ENCODE measurements at places on chromosomes 4 and X. TPM values are rescaled to one million over a fixed set of nuclear protein-coding genes. Genes with fewer than 3 reads are reported as not detected.

DNA sequence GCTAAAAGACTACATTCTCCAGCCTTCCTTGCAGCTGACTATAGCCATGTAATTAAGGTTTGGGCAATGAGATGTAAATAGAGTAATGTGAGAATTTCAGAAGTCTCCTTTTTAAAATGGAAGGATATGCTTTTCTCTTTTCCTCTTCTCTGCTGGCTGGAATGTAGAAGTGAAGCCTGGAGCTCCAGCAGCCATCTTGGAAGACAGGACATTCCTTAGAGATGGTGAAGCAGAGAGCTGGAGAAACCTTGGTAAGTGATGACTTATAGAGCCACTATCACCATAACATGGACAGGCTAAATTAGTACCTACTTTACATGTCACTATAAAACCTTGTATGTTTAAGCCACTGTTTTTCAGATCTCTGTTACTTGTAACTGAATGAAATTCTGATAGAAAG, 48.0 kb downstream of the RASL11B start:
- no peak overlapping the region for H3K27ac ChIP-seq
- H3K36me3 ChIP-seq, result no peaks in the 10 kb centered on the region
- no peaks in the 10 kb centered on the region for H3K4me1 ChIP-seq
- no peak for DNase-seq
- H3K4me3 ChIP-seq, result no peak overlapping the region

The EPGN gene
- polyA plus RNA-seq, result not detected

DNA sequence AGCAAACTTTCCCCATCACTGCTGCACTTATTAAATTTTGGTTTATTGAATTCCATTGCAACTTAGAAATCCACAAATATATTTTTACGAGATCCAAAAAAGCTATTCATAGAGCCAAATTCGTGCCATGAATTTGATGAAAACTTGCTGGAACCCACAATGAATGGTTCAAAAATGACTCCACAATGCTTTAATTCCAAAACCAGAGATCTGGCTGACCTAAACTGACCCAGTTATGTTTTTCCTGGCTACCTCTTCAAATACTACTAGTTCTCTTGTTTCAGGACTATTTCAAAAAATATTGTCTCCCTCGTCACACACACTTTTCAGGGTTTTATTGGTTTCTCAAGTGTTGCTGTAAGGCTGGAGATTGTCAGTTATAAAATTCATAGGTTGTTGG, 474.8 kb downstream of the PDGFC start:
- H3K4me1 ChIP-seq, result no peaks in the 10 kb centered on the region
- H3K4me3 ChIP-seq, result no peak overlapping the region
- no peak for DNase-seq

DNA sequence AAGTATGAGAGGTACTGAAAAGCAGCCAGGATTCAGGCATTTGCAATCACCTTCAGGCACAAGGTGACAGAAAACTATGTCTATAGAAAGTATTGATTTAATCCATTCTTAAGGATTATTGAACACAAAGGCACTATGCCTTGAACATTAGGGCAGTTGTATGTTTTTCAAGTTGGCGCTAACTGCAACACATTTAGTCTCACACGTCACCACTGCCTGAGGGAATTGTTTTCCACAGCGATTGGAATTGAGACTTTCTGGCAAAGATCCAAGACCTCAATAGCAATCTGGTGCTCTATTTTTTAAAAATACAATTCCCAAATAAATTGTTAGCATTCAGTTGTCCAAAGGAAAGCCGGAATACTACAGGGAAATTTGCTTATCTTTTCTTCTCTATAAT, 52.7 kb upstream of the FTHL17 start:
- no peaks in the 10 kb centered on the region for H3K4me1 ChIP-seq
- no peak overlapping the region for H3K27ac ChIP-seq
- no peak overlapping the region for H3K4me3 ChIP-seq
- H3K36me3 ChIP-seq, result no peaks in the 10 kb centered on the region

The RBMXL3 gene
- polyA plus RNA-seq, result not detected

DNA sequence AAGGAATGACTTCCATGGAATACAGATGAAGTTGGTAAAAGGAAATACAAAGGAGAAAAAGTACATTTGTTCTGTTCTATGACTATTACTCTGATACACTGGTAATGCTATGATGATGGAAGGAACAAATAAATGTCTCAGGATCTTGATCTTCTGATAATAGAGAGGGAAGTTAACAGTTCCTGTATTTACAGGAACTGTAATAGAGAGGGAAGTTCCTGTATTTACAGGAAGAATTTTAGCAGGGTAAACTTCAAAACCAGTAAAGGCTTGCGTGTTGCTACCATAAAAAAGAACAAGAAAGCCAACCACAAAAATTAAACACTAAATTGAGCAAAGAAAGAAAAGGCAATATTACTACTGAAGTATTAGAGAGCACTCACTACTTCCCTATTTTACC, 91.7 kb upstream of the HPGD start:
- H3K4me1 ChIP-seq, result peaks cover 33% of the 10 kb centered on the region
- H3K36me3 ChIP-seq, result no peaks in the 10 kb centered on the region
- H3K27ac ChIP-seq, result peak overlapping the region; percentile 71
- no peaks in the 10 kb centered on the region for H3K27me3 ChIP-seq
- DNase-seq, result peak; percentile 59

The BANK1 gene
- 2.6 TPM for polyA plus RNA-seq

The CLDN2 gene
- not detected for polyA plus RNA-seq

DNA sequence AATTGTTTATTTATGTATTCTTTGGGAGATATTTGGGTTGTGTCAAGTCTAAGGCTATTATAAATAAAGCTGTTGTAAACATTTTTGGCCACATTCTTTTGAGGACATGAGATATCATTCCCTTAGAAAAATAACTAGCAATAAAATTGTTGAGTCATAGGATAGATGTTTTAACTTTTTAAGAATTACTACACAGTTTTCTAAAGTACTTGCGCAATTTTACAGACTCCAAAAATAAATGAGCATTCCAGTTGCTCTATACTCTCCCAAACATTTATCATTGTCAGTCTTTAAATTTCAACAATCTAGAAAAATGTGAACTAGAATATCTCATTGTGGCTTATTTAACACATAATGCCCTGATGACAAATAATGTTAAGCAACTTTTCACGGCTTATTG, 189.1 kb upstream of the ADGRL3 start:
- no peaks in the 10 kb centered on the region for H3K27me3 ChIP-seq
- no peak for DNase-seq

The MAP7D2 gene
- not detected for polyA plus RNA-seq

GRCh38 chrX:42442745-42443144, 335.2 kb downstream of the PPP1R2C start:
- H3K4me1 ChIP-seq, result no peaks in the 10 kb centered on the region
- H3K4me3 ChIP-seq, result no peak overlapping the region
- H3K27me3 ChIP-seq, result no peaks in the 10 kb centered on the region
- no peaks in the 10 kb centered on the region for H3K36me3 ChIP-seq

- H3K4me1 ChIP-seq, result no peaks in the 10 kb centered on the region
- no peak overlapping the region for H3K4me3 ChIP-seq
These were observed 236.2 kb downstream of the FRAS1 start for GRCh38 chr4:78293348-78293747.

- no peak for DNase-seq
- H3K27ac ChIP-seq, result no peak overlapping the region
- no peaks in the 10 kb centered on the region for H3K27me3 ChIP-seq
- H3K4me3 ChIP-seq, result no peak overlapping the region
- H3K36me3 ChIP-seq, result no peaks in the 10 kb centered on the region
These were observed 2.7 kb downstream of the CLRN2 start for GRCh38 chr4:17517664-17518063.

DNA sequence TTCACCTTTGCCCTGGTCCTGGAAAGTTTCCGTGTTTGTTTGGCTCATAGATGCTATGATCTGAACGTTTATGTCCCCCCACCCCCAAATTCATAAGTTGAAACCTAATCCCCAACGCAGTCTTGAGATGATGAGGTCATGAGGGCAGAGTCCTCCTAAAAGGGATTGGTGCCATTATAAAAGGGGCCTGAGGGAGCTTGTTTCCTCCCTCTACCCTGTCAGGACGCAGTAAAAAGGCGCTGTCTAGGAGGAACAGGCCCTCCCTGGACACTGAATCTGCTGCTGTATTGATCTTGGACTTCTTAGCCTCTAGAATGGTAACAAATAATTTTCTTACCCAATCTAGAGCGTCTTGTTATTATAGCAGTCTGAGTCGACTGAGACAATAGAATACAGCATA, 2190.6 kb upstream of the TENM3 start:
- peaks cover 32% of the 10 kb centered on the region for H3K27me3 ChIP-seq
- no peaks in the 10 kb centered on the region for H3K36me3 ChIP-seq
- H3K4me3 ChIP-seq, result no peak overlapping the region
- DNase-seq, result no peak
- peaks cover under 1% of the 10 kb centered on the region for H3K4me1 ChIP-seq

DNA sequence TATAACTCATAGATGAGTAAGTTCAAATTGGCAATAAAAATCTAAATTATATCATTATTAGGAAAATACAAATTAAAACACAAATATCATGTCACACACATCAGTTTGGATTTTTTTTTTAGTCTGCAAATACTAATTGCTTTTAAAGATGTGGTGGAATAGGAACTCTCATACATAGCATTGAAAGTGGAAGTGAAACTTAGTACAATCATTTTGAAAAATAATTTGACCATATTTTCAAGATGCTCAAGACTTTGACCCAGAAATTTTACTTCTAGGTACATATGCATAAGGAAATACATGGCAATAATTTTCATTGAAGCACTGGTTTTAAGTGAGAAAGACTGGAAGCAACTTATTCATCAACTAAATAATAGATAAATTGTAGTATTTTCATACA, 147.5 kb upstream of the SMIM31 start:
- no peaks in the 10 kb centered on the region for H3K27me3 ChIP-seq
- no peak overlapping the region for H3K27ac ChIP-seq
- no peaks in the 10 kb centered on the region for H3K36me3 ChIP-seq
- no peaks in the 10 kb centered on the region for H3K4me1 ChIP-seq
- H3K4me3 ChIP-seq, result no peak overlapping the region

DNA sequence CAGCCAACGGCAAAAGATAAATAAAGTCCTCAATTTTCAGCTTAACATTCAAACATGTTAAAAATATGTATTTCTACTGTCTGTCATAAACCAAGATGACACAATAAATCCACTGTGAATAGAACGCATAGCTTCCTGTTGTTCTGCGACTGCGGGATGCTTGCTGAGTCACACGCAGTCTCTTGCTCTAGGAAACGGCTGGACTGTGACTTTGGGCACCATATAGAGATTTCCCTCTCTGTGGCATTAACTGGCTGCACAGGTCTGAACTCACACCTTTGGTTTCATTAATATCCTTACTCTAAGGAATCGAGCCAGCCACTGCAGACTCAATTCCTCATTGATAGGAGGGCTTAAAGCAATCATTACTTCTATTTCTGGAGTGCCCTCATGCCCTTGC, 8.4 kb downstream of the BEND4 start:
- no peaks in the 10 kb centered on the region for H3K4me1 ChIP-seq
- DNase-seq, result peak; percentile 11
- H3K27me3 ChIP-seq, result no peaks in the 10 kb centered on the region

The NKAP gene
- polyA plus RNA-seq, result 2.1 TPM

The FDCSP gene
- not detected for polyA plus RNA-seq

GRCh38 chrX:43589735-43590134, 66.4 kb upstream of the MAOA start:
- H3K4me1 ChIP-seq, result no peaks in the 10 kb centered on the region
- no peaks in the 10 kb centered on the region for H3K36me3 ChIP-seq
- H3K4me3 ChIP-seq, result no peak overlapping the region
- DNase-seq, result no peak

- H3K27me3 ChIP-seq, result no peaks in the 10 kb centered on the region
- DNase-seq, result peak; percentile 41
- peaks cover 29% of the 10 kb centered on the region for H3K4me1 ChIP-seq
- H3K27ac ChIP-seq, result no peak overlapping the region
- H3K4me3 ChIP-seq, result no peak overlapping the region
- H3K36me3 ChIP-seq, result no peaks in the 10 kb centered on the region
These were observed 103.3 kb downstream of the PARM1 start for GRCh38 chr4:75036046-75036830.

GRCh38 chrX:6768881-6769280, 234.0 kb upstream of the VCX3A start:
- no peaks in the 10 kb centered on the region for H3K27me3 ChIP-seq
- DNase-seq, result no peak
- H3K4me1 ChIP-seq, result no peaks in the 10 kb centered on the region
- H3K4me3 ChIP-seq, result no peak overlapping the region

Measured in CD14-positive monocyte (primary cell).